Activated CD8-positive, alpha-beta memory T cell treated with anti-CD3 and anti-CD28 coated beads for 1 hour (primary cell): ENCODE measurements at places on chromosomes 12 and 14.

GRCh38 chr14:88185843-88186242 is 137.2 kb downstream of the KCNK10 start:
- DNase-seq: no peak

DNA sequence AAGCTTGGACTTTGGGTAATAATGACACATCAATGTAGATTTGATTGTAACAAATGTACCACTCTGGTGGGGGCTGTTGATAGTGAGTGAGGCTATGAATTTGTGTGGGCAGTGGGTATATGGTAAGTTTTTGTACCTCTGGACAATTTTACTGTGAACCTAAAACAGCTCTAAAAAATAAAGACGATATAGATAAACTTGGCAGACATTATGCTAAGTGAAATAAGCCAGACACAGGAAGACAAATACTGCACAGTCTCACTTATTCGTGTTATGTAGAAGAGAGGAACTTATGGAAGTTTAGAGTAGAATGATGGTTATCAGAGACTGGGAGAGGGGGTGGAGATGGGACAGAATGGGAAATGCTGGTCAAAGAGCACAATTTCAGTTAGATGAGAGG is 8.7 kb downstream of the KRT6C start:
- DNase-seq: no peak

- no peak for DNase-seq
Observed at GRCh38 chr14:41299924-41300323, 306.8 kb upstream of the LRFN5 start.

GRCh38 chr12:130041983-130042812 is 120.1 kb upstream of the FZD10 start:
- no peak for DNase-seq

GRCh38 chr12:126772171-126772864 is 1494.7 kb upstream of the TMEM132C start:
- DNase-seq: peak; percentile 5

DNA sequence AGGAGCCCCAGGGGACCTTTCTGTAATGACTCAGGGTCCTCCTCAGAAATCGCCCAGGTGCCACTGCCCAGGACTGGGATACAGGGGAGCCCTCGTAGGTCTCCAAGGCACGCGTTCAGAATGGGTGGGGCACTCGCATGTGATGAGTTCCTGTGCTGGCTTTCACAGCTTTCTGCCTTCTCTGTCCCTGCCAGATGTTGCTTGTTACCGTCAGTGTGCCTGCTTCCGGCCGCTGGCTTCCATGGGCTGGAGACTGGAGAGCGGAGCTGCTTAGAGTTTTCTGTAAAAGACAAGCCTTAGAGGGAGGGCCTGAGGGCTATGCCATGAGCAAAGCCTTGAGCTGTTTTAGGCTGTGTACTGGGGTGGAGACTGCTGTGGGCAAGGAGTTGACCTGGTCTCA is 75.0 kb upstream of the SLC24A4 start:
- no peak for DNase-seq
